ENCODE measurements at places on chromosomes 13 and 19.

GRCh38 chr13:43271152-43271551 lies 247.8 kb downstream of the DNAJC15 start:
- no peak for DNase-seq

GRCh38 chr13:46641274-46642081 lies 88.5 kb downstream of the LRCH1 start:
- no peak for DNase-seq

DNA sequence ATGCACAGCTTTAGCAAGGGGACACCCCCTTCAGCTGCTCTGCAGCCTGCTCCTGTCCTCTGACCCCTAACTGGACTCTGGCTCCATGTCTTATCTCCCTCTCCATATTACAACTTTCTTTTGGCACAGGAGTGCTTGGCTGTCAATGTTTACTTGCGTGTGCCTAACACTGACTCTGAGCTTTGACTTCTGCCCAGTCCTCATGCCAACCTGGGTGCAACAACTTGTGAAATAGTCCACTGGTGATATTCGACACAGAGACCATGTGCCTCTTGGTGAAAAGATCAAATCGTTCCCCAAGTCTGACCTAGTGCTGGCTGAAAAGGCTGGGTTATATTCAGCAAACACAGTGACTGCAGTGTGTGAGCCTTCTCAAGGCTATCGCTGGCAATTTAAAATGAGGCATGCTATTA lies 34.1 kb upstream of the KLF12 start:
- no peak for DNase-seq

- no peak for DNase-seq
Observed at GRCh38 chr13:51158365-51158764, 47.3 kb upstream of the C13orf42 start.

- no peak for DNase-seq
Observed at GRCh38 chr13:28557725-28558520, 63.0 kb upstream of the FLT1 start.

- no peak for DNase-seq
Observed at GRCh38 chr19:14115756-14116155, 1.8 kb downstream of the PRKACA start.

DNA sequence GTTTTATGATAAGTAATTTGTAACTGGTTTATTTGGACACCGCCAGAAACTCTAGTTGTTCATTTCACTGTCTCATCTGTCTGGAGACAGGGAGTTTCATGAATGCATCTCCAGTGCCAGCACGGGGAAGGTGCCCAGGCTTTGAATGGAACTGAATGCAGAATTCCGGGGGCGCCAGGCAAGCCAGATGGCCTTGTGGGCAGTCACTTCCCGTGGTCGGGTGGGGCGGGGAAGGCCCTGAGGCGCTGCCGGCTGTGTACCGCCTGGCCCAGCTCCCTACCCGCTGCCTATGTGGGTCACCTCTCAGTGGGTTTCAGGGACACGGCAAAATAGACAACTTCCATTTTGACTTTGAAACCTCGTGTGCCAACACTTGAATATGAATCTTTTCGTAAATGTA lies 28.8 kb upstream of the MCF2L start:
- no peak for DNase-seq

- DNase-seq = no peak
Observed at GRCh38 chr19:16160943-16161560, 12.3 kb downstream of the CIB3 start.

DNA sequence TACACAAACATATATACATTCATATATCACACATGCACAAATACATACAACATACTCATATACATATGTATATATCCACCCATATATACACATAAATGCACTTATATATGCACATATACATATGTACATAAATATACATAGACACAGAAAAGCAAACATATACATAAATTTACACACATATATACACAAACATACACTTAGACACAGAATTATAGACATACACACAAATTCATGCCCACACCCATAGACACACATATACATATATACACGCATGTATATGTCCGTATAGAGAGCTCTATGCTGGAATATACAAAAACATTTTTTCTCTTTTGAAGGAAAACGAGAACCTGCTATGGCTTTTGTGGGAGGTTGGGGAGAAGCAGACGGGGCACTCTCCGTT lies 20.6 kb downstream of the PNMA8A start:
- DNase-seq = no peak

DNA sequence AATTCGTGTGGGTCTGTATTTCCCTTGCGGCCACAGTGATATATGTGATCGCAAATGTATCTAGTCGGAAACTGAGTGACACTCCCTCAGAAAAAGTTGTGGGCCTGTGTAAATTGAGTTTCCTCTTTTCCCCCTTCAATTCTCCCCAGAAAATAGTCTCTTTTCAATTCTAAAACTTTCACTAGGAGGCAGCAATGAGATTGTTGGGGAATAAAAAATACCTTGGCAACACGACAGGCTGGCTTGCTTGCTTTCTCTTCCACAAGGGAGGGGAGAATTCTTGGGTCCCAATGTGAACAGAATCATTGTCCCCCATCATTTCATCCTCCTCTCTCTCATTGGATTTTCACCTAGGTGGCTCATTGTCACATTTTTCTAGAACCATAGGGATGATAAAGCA lies 3.7 kb upstream of the SOX21 start:
- no peak for DNase-seq
